Kidney (tissue), 22 donors: ENCODE measurements at places on chromosomes 7 and 10. TPM values are rescaled to one million over a fixed set of nuclear protein-coding genes. Genes with fewer than 3 reads are reported as not detected.

Gene RGS10
- polyA plus RNA-seq: 25.4 TPM

Gene GNAI1
- polyA plus RNA-seq: 41.9 TPM

DNA sequence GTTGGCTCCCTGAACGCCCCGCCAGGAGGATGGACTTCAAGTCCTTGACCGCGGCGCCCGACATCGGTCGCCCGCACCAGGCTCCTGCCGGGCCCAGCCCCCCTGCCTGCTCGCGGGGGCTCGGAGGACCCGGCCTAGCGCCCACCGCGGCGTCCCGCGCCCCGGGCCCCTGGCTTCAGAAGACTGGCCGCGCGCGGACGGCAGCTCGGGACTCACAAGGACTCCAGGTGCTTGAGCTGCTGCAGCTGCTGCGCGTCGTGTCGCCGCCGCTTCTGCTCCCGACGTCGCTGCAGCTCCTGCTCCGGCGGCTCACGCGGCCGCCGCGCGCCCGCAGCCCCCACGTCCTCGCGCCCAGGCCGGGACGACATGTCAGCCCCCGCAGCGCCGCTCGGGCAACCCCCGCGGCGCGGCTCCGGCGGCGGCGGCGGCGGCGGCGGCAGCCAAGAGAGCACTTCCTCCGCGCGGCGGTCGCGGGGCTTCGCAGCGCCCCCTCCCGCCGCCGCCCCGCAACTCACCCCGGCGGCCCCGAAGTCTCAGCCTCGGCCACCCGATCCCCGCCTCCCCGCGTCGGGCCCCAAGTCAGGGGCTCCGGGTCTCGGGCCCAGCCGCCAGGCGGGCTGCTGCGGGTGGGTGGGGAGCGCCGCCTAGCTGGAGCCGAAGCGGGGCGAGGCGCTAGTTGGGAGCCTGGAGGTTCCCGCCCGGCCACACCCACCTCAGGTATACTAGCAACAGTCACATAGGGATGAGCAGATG is at the start of gene RP9:
Gene RP9 (minus strand): TSS at position 400 of the 753 bp plus-strand sequence. CDS start 32 bp downstream, at position 368.
- DNase-seq: peak; percentile 88

DNA sequence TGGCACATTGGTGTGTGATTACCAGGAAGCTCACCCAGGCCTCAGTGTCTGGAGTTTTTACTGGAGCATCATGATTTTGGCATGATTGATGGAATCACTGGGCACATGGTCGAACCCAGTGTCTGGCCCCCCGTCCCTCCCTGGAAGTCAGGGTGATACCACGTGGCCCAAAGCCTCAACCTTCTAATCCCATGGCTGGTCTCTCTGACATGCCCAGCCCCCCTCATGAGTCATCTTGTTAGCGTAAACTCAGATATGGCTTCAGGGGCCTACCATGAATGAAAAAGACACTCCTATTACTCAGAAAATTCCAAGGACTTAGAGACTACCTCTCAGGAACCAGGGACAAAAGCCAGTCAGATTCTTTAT is 109.3 kb downstream of the GRK5 start:
- no peak for DNase-seq

- no peak for DNase-seq
Measured at GRCh38 chr7:105473163-105473562, 48.9 kb downstream of the PUS7 start.

GRCh38 chr7:17038783-17039170 is 157.0 kb upstream of the AGR3 start:
- no peak for DNase-seq

GRCh38 chr7:135837675-135838074 is 89.1 kb upstream of the FAM180A start:
- no peak for DNase-seq

DNA sequence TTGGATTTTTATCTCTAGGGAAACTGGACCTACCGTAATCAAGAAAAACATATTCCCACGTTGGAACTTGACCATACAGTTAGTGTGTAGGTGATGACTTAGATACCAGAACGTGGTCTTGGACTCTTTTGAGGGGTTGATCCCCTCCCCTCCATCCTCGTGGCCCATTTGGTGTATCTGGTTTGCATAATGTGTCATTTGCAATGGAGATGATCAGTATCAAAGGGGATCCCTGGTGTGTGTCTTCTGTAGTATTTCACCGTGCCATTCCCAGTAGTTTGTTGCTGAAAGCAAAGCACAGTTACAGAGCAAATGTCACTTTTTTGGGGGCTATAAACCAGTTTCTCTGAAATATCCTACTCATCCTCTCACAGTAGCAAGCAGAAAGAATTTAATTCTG is 217.7 kb downstream of the TCF7L2 start:
- no peak for DNase-seq

- DNase-seq: no peak
Measured at GRCh38 chr10:86480571-86480970, 41.0 kb downstream of the WAPL start.
